ENCODE measurements at places on chromosomes 13 and 19. TPM values are rescaled to one million over a fixed set of nuclear protein-coding genes. Genes with fewer than 3 reads are reported as not detected.

- H3K27ac ChIP-seq, result no peak overlapping the region
- no peak for DNase-seq
Observed at GRCh38 chr13:99339736-99340397, 32.7 kb upstream of the GPR183 start.

DNA sequence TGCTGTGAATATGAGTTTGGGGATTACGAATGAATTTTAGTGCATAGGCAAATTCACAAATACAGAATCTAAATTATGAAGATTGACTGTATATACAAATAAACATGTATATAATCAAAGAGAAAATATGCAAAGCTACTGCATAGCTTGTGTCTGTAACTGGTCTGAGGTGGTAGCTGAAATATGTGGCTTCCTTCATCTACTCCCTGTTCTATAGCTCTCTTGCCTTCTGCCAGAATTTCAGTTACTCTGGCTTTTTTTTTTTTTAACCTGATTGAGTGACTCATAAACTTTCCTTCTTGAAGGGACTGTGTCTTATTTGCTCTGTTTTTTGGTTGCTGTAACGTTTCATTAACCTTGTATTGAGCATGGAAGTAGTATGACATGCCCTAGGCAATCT lies 26.6 kb downstream of the DNAJC3 start:
- no peaks in the 10 kb centered on the region for H3K27me3 ChIP-seq
- no peak overlapping the region for H3K27ac ChIP-seq
- no peaks in the 10 kb centered on the region for H3K36me3 ChIP-seq
- H3K4me1 ChIP-seq, result no peaks in the 10 kb centered on the region

DNA sequence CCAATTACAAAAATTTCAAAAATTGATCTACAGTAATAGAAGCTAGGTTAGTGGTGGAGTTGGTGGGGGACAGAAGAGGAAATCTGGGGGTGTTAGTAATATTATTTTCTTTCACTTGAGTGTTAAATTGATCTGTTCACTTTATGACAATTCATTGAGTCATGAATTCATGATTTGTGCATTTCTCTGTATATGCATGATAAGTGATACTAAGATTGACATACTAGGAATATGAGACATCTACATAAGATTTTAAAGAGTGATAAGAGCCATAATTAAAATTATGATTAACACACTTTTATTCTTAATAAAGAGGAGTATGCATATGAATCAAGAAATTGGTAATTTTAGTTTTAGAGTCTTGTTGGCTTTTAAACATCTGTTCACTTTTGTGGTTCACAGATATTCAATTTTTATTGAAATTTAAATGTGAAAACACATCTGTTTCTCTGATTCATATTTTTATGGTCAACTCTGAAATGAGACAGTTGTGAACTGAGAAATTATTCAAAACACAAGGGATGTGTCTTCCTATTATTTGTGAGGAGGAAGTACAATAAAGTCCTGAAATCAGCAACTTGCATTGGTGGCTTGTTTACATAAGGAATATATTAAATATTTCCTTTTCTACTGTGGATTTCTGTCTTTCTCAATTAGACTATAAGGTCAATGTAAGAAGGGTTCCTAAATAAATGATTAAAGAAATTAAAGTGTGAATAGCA lies 196.5 kb downstream of the ITGBL1 start:
- no peak for DNase-seq
- no peaks in the 10 kb centered on the region for H3K36me3 ChIP-seq
- no peak overlapping the region for H3K4me3 ChIP-seq
- H3K27ac ChIP-seq, result no peak overlapping the region
- no peaks in the 10 kb centered on the region for H3K4me1 ChIP-seq

- peak; percentile 13 for DNase-seq
- H3K4me3 ChIP-seq, result no peak overlapping the region
- H3K36me3 ChIP-seq, result no peaks in the 10 kb centered on the region
- no peak overlapping the region for H3K27ac ChIP-seq
Observed at GRCh38 chr13:35630551-35631275, 154.2 kb upstream of the MAB21L1 start.

- no peaks in the 10 kb centered on the region for H3K27me3 ChIP-seq
- H3K27ac ChIP-seq, result no peak overlapping the region
- H3K4me1 ChIP-seq, result no peaks in the 10 kb centered on the region
- no peak overlapping the region for H3K4me3 ChIP-seq
Observed at GRCh38 chr19:4103080-4103433, 20.9 kb downstream of the MAP2K2 start.

- no peaks in the 10 kb centered on the region for H3K27me3 ChIP-seq
- no peak overlapping the region for H3K4me3 ChIP-seq
- no peaks in the 10 kb centered on the region for H3K4me1 ChIP-seq
- H3K36me3 ChIP-seq, result no peaks in the 10 kb centered on the region
Observed at GRCh38 chr13:69600811-69601210, 506.8 kb upstream of the ATXN8OS start.

- H3K27ac ChIP-seq, result no peak overlapping the region
- no peaks in the 10 kb centered on the region for H3K27me3 ChIP-seq
- no peaks in the 10 kb centered on the region for H3K36me3 ChIP-seq
- no peak for DNase-seq
Observed at GRCh38 chr13:92460479-92460878, 766.1 kb upstream of the GPC6 start.

DNA sequence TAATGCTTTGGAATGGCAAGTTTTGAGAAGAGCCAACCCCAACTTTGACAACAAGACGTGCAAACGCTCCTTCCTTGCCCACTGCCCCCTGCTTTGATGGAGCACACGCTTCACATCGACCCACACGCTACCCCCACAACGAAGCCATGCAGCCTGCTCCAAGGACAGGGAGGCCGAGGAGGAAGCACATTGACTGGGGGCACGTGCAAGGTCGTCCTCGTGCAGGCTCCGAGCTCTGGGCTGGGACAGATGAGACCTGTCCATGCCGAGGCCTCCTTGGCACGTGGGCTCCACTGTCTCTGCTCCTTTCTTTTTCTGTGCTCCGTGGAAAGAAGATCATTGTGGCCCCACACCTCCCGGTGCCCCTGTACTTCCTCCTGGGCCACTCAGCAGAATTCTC lies 309.0 kb downstream of the TEX29 start:
- no peaks in the 10 kb centered on the region for H3K27me3 ChIP-seq
- H3K4me1 ChIP-seq, result no peaks in the 10 kb centered on the region
- no peak overlapping the region for H3K4me3 ChIP-seq
- DNase-seq, result no peak
- H3K27ac ChIP-seq, result no peak overlapping the region

GRCh38 chr13:99228737-99229691 lies 28.4 kb downstream of the UBAC2 start:
- no peaks in the 10 kb centered on the region for H3K27me3 ChIP-seq
- no peak for DNase-seq
- no peak overlapping the region for H3K4me3 ChIP-seq
- no peak overlapping the region for H3K27ac ChIP-seq
- H3K36me3 ChIP-seq, result no peaks in the 10 kb centered on the region
- H3K4me1 ChIP-seq, result no peaks in the 10 kb centered on the region

The THAP8 gene
- 2.9 TPM for total RNA-seq

The SIGLEC6 gene
- not detected for total RNA-seq

The LAIR1 gene
- not detected for total RNA-seq

The ZNF845 gene
- total RNA-seq, result 4.6 TPM

Measured in endothelial cell of umbilical vein (primary cell).